NCI-H1436 treated with DMSO at 0.1 percent for 48 hours (cell line): ENCODE measurements at places on chromosomes 7 and 10.

- no peak for DNase-seq
Measured at GRCh38 chr10:50622706-50623662, 772 bp downstream of the SGMS1 start.

DNA sequence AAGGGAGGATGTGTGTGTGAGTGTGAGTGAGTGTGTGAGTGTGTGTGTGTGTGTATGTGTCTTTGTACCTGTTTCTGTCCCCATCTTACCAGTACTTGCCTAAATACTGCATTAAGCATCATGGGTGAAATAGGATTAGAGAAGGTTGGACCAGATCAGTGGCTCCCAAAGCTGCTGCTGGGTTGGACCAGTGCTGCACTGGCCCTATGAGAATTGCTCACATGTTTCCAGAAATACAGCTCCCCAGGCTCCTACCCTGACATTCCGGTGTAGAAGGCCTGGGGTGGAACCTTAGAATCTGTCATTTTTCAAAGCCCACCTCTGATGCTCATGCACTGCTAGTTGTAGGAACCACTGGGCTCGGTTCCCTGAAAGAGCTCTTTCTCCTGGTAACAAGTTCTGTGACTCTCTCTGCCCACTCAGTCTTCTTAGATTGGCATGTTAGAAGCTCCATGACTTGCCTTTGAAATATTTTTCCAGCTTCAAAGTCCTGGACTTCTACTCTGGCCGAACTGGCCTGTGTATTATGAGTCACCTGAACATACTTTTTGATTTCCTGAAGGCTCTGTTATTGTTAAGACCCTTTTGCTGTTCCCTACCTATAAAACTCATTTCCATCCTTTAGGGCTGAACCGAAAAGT is 224.7 kb downstream of the CUX1 start:
- DNase-seq, result no peak

GRCh38 chr7:148717266-148717793 is 18.6 kb downstream of the CUL1 start:
- no peak for DNase-seq

DNA sequence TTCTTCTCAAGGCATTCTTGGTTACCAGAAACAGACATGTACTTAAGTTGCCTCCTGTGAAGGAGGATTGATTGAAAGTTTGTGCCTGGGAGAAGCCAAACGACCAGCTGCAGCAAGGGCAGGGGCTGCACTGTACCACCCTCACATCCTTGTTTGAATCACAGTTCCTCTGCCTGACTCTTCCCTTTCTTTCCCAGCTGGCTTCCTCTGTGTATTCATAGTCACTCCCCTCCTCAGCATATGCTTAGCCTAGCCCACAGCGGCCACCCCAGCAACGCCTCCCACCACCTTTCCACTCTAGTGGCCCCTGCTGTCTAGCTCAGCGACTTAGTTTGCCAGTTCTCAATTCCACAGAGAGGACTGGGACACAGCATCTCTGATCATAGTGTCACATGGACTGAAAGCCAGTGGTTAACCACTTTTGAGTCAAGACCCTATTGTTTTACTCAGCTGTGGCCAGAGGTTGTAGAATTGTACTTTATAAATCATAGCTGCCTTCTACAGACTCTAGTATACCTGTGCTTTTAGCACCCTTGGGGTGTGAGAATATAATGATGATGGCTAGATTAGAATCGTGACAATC is 643.0 kb downstream of the SUGCT start:
- DNase-seq, result no peak

DNA sequence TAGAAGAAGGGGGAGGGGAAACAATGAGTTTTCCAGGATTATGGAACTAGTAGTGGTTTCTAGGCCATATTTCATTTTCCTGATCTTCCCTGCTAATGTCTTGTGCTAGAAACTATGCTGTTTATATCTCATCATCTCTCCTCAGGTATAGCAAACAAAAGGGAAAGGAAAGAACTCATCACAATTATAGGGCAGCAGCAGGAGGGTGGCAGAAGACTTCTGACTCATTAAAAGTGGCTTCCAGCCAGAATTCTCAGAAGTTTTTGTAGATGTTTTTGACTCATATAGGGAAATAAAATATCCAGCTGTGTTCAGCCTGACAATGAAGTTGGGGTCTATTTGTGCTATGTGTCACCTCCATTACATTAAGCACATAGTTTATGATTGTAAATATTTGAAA is 6.5 kb downstream of the AHR start:
- DNase-seq, result no peak

DNA sequence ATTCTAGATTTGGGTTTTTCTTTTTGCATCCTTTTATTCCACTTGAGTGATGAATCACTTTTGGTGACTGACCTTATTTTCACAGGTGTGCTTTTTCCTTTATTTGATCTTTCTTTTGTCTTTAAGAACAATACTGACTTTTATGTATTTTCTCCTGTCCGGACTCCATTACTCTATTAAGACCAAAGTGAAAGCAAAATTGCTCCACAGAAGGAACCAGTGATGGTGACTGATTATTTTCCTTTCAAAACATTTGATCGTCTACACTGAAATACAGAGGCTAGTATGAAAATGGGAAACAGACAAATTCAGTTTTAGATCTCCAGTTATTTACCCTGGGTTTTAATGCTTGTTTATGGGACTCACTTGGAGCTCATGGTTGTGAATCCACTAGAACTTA is 15.5 kb downstream of the EXOC4 start:
- DNase-seq, result no peak
